ENCODE measurements at places on chromosomes 6 and 20. TPM values are rescaled to one million over a fixed set of nuclear protein-coding genes. Genes with fewer than 3 reads are reported as not detected.

MCHR2 gene
- polyA plus RNA-seq = not detected

CAP2 gene
- polyA plus RNA-seq = 30.7 TPM

TULP1 gene
- polyA plus RNA-seq = not detected

DSP gene
- polyA plus RNA-seq = 14.1 TPM

CLPSL2 gene
- not detected for polyA plus RNA-seq

ULBP3 gene
- polyA plus RNA-seq = 2.0 TPM

CYP24A1 gene
- 623 TPM for polyA plus RNA-seq

RNF144B gene
- polyA plus RNA-seq = 0.36 TPM

PRRT1 gene
- polyA plus RNA-seq = 0.63 TPM

LPIN3 gene
- 14.4 TPM for polyA plus RNA-seq

VWA7 gene
- polyA plus RNA-seq = 1.1 TPM

SOBP gene
- 0.53 TPM for polyA plus RNA-seq

CRISP2 gene
- not detected for polyA plus RNA-seq

PLTP gene
- polyA plus RNA-seq = 1.5 TPM

XRN2 gene
- polyA plus RNA-seq = 125 TPM

IL17F gene
- polyA plus RNA-seq = not detected

ADIG gene
- polyA plus RNA-seq = not detected

BLCAP gene
- polyA plus RNA-seq = 30.3 TPM

SPDEF gene
- 2.2 TPM for polyA plus RNA-seq

PPP1R18 gene
- polyA plus RNA-seq = 17.1 TPM

ADTRP gene
- 0.59 TPM for polyA plus RNA-seq

PI3 gene
- 0.39 TPM for polyA plus RNA-seq

HCRTR2 gene
- not detected for polyA plus RNA-seq

CGAS gene
- 4.9 TPM for polyA plus RNA-seq

MROH8 gene
- 1.3 TPM for polyA plus RNA-seq

MEI4 gene
- polyA plus RNA-seq = not detected

GLP1R gene
- not detected for polyA plus RNA-seq

MATN4 gene
- 0.08 TPM for polyA plus RNA-seq

ABHD16A gene
- 16.2 TPM for polyA plus RNA-seq

BNIP5 gene
- polyA plus RNA-seq = not detected

SEMG1 gene
- not detected for polyA plus RNA-seq

NFATC2 gene
- polyA plus RNA-seq = 0.75 TPM

GJA10 gene
- polyA plus RNA-seq = not detected

ARFGAP1 gene
- polyA plus RNA-seq = 106 TPM

DDR1 gene
- 43.5 TPM for polyA plus RNA-seq

HFE gene
- polyA plus RNA-seq = 15.5 TPM

AGER gene
- 1.4 TPM for polyA plus RNA-seq

SLC17A9 gene
- not detected for polyA plus RNA-seq

ANKRD66 gene
- not detected for polyA plus RNA-seq

NXT1 gene
- polyA plus RNA-seq = 45.5 TPM

SLC12A5 gene
- polyA plus RNA-seq = 11.5 TPM

PLG gene
- 0.11 TPM for polyA plus RNA-seq

TFAP2B gene
- not detected for polyA plus RNA-seq

IRF4 gene
- polyA plus RNA-seq = 0.03 TPM

RAET1E gene
- 3.3 TPM for polyA plus RNA-seq

ZKSCAN8 gene
- polyA plus RNA-seq = 8.5 TPM

FERMT1 gene
- polyA plus RNA-seq = 13.4 TPM

PRR18 gene
- polyA plus RNA-seq = 0.08 TPM

CNR1 gene
- 0.79 TPM for polyA plus RNA-seq

C6orf132 gene
- polyA plus RNA-seq = 1.1 TPM

GSTA4 gene
- polyA plus RNA-seq = 13.3 TPM

IPCEF1 gene
- polyA plus RNA-seq = not detected
